ENCODE measurements at places on chromosomes 7 and 10. TPM values are rescaled to one million over a fixed set of nuclear protein-coding genes. Genes with fewer than 3 reads are reported as not detected.

- no peak overlapping the region for H3K27ac ChIP-seq
- DNase-seq = no peak
- H3K27me3 ChIP-seq = no peaks in the 10 kb centered on the region
- H3K4me1 ChIP-seq = no peaks in the 10 kb centered on the region
- no peaks in the 10 kb centered on the region for H3K36me3 ChIP-seq
- H3K4me3 ChIP-seq = no peak overlapping the region
Observed at GRCh38 chr7:138962561-138963270, 18.5 kb downstream of the KIAA1549 start.

- DNase-seq = no peak
- H3K27me3 ChIP-seq = no peaks in the 10 kb centered on the region
- H3K36me3 ChIP-seq = no peaks in the 10 kb centered on the region
- no peak overlapping the region for H3K27ac ChIP-seq
- H3K4me3 ChIP-seq = no peak overlapping the region
Observed at GRCh38 chr10:46257099-46257498, 29.7 kb upstream of the ANTXRL start.

GRCh38 chr7:151550656-151551286 is 31.1 kb upstream of the RHEB start:
- no peak overlapping the region for H3K4me3 ChIP-seq
- peaks cover 3% of the 10 kb centered on the region for H3K4me1 ChIP-seq
- no peaks in the 10 kb centered on the region for H3K36me3 ChIP-seq
- H3K27me3 ChIP-seq = peaks cover 9% of the 10 kb centered on the region

- no peak overlapping the region for H3K4me3 ChIP-seq
- no peaks in the 10 kb centered on the region for H3K27me3 ChIP-seq
- peaks cover 6% of the 10 kb centered on the region for H3K4me1 ChIP-seq
- no peak overlapping the region for H3K27ac ChIP-seq
- no peak for DNase-seq
- no peaks in the 10 kb centered on the region for H3K36me3 ChIP-seq
Observed at GRCh38 chr10:88835910-88836221, 15.8 kb downstream of the ANKRD22 start.

GRCh38 chr7:120802751-120803150 is 55.2 kb downstream of the TSPAN12 start:
- no peaks in the 10 kb centered on the region for H3K36me3 ChIP-seq
- H3K27ac ChIP-seq = no peak overlapping the region
- no peaks in the 10 kb centered on the region for H3K27me3 ChIP-seq
- no peak for DNase-seq

DNA sequence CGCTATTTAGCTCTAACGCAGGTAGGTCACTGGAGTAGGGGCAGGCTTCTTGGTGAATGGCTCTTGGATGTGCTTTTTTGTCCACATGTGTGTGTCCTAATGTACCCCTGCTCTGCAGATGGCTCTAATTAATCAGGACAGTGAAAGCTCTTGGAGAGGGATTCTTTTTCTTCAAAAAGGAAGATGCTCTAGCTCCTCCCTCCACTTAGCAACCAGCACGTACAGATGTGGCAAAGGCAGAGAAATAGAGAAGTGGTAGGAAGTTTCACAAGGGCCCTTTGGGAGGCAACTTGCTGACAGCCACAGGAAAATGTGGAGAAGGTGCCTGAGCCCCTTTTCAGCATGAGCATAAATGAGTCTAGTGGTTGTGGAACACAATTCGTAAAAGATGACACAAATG is 221.7 kb downstream of the PLXNA4 start:
- no peak overlapping the region for H3K27ac ChIP-seq
- H3K36me3 ChIP-seq = no peaks in the 10 kb centered on the region
- H3K27me3 ChIP-seq = peaks cover 13% of the 10 kb centered on the region
- DNase-seq = no peak

DNA sequence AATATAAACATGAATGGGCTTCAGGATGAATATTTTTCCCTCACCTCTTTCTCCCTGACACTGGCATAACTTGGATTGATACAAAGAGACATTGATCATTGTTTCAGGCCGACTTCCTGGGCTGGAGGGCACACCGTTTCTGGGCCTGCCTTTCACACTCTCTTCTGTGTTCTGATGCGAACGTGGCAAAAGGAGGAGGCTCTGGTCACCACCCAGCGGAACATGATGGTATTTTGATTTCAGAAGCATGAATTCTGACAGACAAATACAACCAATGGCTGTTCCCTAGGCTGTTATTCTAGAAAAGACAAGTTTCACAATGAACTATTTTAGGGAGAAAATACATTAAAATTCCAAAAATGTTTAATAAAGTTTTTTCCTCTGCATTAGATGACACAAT is 534.5 kb upstream of the MKI67 start:
- no peaks in the 10 kb centered on the region for H3K36me3 ChIP-seq
- H3K4me1 ChIP-seq = no peaks in the 10 kb centered on the region
- no peaks in the 10 kb centered on the region for H3K27me3 ChIP-seq

DNA sequence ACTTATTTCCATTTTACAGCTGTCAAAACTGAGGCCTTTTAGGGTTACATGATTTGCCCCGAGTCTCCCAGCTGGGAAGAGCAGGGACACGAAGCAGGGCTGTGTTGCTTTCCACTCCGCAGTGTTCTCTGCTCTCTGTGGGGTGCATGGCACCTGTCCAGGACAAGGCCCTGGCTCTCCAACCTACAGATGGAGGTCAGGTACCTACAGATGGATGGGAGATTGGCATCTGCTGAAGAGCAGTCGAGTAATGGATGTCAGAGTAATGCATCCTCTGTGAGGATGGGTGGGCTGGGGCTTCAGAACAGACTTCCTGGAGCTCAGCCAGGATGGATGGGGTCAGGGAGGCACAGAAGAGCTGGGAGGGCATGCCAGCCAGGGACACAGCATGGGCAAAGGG is 85.0 kb downstream of the EMX2 start:
- no peak overlapping the region for H3K27ac ChIP-seq
- no peak for DNase-seq
- no peaks in the 10 kb centered on the region for H3K36me3 ChIP-seq
- H3K27me3 ChIP-seq = no peaks in the 10 kb centered on the region

- H3K4me3 ChIP-seq = no peak overlapping the region
- H3K27ac ChIP-seq = no peak overlapping the region
- H3K27me3 ChIP-seq = no peaks in the 10 kb centered on the region
- no peaks in the 10 kb centered on the region for H3K36me3 ChIP-seq
- no peaks in the 10 kb centered on the region for H3K4me1 ChIP-seq
Observed at GRCh38 chr7:82021036-82021435, 251.2 kb upstream of the HGF start.

- H3K27me3 ChIP-seq = peaks cover 4% of the 10 kb centered on the region
- no peak overlapping the region for H3K4me3 ChIP-seq
- no peaks in the 10 kb centered on the region for H3K36me3 ChIP-seq
- H3K27ac ChIP-seq = no peak overlapping the region
- no peak for DNase-seq
Observed at GRCh38 chr7:22579961-22580360, 80.0 kb upstream of the STEAP1B start.

- no peak overlapping the region for H3K27ac ChIP-seq
- peaks cover 9% of the 10 kb centered on the region for H3K27me3 ChIP-seq
- H3K4me1 ChIP-seq = no peaks in the 10 kb centered on the region
- no peak overlapping the region for H3K4me3 ChIP-seq
- DNase-seq = no peak
Observed at GRCh38 chr7:38309555-38309954, 36.1 kb upstream of the TARP start.

GRCh38 chr10:47372726-47373125 is 11.4 kb downstream of the ZNF488 start:
- no peaks in the 10 kb centered on the region for H3K27me3 ChIP-seq
- no peak overlapping the region for H3K27ac ChIP-seq
- peaks cover 5% of the 10 kb centered on the region for H3K4me1 ChIP-seq
- no peak for DNase-seq

GRCh38 chr7:92934096-92934495 is 97.7 kb upstream of the CDK6 start:
- H3K4me3 ChIP-seq = no peak overlapping the region
- no peaks in the 10 kb centered on the region for H3K27me3 ChIP-seq
- H3K27ac ChIP-seq = no peak overlapping the region
- no peaks in the 10 kb centered on the region for H3K4me1 ChIP-seq
- no peak for DNase-seq

- no peak overlapping the region for H3K27ac ChIP-seq
- no peaks in the 10 kb centered on the region for H3K27me3 ChIP-seq
- DNase-seq = no peak
Observed at GRCh38 chr7:132933072-132933458, 148.8 kb downstream of the CHCHD3 start.

DNA sequence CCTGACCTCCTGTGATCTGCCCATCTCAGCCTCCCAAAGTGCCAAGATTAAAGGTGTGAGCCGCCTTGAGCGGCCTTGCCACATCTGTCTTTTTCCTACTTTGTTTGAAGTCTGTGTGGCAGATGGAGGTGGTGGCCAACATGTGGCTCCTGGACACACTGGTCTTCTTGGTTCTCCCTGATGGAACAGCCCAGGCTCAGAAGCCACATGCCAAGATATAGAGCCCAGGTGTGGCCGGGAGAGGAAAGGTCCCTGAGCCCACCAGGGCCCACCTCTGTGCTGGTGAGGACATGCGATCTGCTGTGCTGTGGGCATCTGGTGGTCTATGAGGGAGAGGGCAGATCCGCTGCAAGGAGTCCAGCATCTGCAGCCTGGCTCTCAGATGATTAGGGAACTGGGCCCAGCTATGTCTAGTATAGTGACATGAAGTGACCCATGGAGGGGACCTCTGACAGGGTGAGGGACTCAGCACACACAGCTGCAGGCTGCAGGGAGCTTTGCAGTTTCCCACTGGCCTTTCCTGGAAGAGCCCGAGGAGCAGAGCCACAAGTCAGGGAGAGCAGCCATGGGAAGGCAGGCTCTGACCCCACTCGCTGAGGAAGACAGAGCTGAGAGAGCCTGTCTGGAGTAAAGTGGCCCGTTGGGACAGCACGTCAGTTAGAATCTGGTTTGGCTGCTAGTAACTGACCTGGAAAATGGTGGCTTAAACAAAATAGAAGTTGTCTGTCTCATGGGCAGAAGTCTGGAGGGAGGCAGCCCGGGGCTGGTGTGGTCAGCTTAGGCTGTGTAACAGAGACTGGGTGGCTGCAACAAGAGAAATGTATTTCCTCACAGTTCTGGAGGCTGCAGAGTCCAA is 25.9 kb downstream of the ADCY1 start:
- DNase-seq = no peak
- H3K27me3 ChIP-seq = no peaks in the 10 kb centered on the region
- H3K4me1 ChIP-seq = no peaks in the 10 kb centered on the region
- no peak overlapping the region for H3K4me3 ChIP-seq
- no peak overlapping the region for H3K27ac ChIP-seq

DNA sequence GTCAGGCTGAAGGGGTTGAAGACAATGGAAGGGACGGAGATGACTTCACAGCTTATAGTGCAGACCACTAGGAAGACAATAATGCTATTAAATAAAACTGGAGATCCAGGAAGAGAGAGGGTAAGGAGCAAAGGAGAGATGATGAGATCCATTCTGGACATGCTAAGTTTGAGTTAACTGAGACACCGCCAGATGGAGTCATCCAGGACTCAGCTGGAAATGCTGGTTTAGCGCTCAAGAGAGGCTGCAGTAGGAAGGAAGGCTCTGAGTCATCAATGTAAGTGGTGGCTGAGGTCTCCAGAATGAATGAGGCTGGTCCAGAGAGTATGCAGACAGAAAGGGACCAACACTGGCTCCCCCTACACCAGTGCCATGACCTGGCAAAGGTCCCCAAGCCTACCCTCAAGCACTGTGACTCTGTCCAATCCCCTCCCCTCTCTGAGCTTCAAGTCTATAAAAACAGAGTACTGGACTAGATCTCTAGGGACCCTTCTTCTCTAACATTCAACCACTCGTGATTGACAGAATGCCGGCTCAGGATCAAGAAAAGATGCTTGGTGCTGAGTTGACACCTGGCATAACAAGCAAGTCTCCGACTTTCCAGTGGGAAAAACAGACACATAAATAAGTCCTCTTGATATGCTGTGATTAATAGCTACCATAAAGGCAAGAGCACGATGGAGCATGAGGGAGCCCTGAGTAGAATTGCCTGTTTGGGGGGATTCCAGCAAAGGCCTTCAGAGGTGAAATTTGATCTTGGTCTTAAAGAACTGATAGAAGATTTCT is 8.9 kb downstream of the GFRA1 start:
- H3K4me3 ChIP-seq = no peak overlapping the region
- no peak for DNase-seq
- H3K36me3 ChIP-seq = no peaks in the 10 kb centered on the region
- H3K4me1 ChIP-seq = no peaks in the 10 kb centered on the region
- H3K27me3 ChIP-seq = peaks cover 10% of the 10 kb centered on the region

GRCh38 chr7:41700044-41700471 is 2.8 kb downstream of the INHBA start:
- peaks cover 15% of the 10 kb centered on the region for H3K27me3 ChIP-seq
- H3K4me3 ChIP-seq = no peak overlapping the region
- DNase-seq = no peak
- no peaks in the 10 kb centered on the region for H3K4me1 ChIP-seq

GRCh38 chr7:155533120-155533826 is 13.1 kb downstream of the CNPY1 start:
- DNase-seq = no peak
- peak overlapping the region; percentile 27 for H3K4me3 ChIP-seq
- H3K4me1 ChIP-seq = peaks cover 7% of the 10 kb centered on the region
- no peaks in the 10 kb centered on the region for H3K36me3 ChIP-seq

DNA sequence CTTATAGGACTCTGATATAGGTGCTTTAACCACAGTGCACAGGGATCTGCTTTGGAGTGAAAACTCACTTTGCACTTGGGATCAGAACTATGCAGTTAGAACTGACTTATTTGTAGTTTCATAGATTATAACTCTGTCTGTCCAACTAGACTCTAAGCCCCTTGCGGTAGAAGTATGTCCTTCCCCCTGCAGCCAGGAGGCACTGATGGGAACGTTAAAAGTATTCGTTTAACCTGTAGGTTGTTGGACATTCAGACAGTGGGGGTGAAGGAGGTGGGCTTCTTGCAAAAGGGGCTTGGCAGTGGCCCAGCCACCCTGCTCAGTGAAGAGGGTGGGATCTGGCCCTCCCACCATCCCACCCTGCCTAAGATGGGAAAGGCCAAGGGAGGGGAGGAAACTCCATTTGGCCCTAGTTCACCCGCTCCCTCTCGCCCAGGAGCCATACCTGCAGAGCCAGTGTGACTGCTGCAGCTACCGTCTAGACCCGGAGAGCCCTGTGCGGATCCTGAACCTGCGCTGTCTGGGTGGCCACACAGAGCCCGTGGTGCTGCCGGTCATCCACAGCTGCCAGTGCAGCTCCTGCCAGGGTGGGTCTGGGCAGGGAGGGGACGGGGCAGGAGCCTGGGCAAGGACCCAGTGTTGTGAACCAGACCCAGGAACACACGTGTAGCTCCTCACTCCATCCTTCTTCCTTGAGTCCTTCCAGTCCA is 5.7 kb upstream of the ZNF862 start:
- no peaks in the 10 kb centered on the region for H3K36me3 ChIP-seq
- no peak overlapping the region for H3K27ac ChIP-seq
- DNase-seq = no peak
- H3K4me3 ChIP-seq = no peak overlapping the region
- H3K27me3 ChIP-seq = peaks cover 10% of the 10 kb centered on the region

GRCh38 chr10:84191106-84191505 is 3.2 kb upstream of the CDHR1 start:
- H3K4me1 ChIP-seq = peaks cover 23% of the 10 kb centered on the region
- peak; percentile 6 for DNase-seq
- H3K4me3 ChIP-seq = no peak overlapping the region
- peaks cover 26% of the 10 kb centered on the region for H3K27me3 ChIP-seq
- no peak overlapping the region for H3K27ac ChIP-seq
- H3K36me3 ChIP-seq = no peaks in the 10 kb centered on the region

The BMPR1A gene
- total RNA-seq = 45.2 TPM

The GDF10 gene
- 1.00 TPM for total RNA-seq

The MYO3A gene
- total RNA-seq = 1.3 TPM

The SPAM1 gene
- not detected for total RNA-seq

The HOXA1 gene
- total RNA-seq = 1.6 TPM

The LBX1 gene
- total RNA-seq = not detected

The SBDS gene
- 32.4 TPM for total RNA-seq

The AKR1C8 gene
- not detected for total RNA-seq

The HTR7 gene
- 1.3 TPM for total RNA-seq

The STEAP1B gene
- 3.7 TPM for total RNA-seq
